ENCODE measurements at places on chromosomes 5 and 9.

DNA sequence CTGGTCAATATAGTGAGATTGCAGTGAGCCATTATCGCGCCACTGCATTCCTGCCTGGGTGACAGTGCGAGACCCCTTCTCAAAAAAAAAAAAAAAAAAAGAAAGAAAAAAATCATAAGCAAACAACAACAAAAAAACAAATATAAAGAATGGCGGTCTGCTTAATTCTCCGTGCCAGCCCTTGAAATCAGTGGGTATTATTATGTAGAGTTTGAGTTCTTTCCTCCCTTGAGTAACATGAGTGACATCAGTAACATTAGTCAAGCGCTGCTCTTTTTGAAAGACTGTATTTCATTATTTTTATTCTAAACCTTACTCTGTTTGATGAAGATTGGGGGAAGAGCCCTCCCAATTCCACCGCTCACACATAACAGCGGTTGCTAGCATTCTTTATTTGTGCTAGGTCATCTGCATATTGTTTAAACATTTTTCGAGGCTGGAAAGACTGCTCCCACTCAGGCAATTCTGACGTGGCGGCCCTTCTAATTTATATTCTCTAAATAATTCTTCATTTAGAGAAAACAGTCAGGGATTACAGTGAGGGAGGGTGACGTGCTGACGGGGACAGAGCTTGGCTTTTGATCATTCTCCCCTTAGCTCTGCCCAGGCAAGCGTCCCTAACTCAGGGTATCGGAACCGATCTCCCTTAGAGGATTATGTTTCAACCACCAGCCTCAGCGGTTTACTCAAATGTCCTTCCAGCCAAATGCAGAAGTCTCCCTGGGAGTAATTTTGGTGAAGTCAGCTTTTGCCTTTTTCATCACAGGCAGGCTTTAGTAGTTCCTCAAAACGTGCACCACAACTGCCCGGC is 860 bp upstream of the MARCHF6 start:
- DNase-seq, result peak; percentile 43

GRCh38 chr5:1726956-1727355 is 72.7 kb downstream of the MRPL36 start:
- DNase-seq, result no peak

DNA sequence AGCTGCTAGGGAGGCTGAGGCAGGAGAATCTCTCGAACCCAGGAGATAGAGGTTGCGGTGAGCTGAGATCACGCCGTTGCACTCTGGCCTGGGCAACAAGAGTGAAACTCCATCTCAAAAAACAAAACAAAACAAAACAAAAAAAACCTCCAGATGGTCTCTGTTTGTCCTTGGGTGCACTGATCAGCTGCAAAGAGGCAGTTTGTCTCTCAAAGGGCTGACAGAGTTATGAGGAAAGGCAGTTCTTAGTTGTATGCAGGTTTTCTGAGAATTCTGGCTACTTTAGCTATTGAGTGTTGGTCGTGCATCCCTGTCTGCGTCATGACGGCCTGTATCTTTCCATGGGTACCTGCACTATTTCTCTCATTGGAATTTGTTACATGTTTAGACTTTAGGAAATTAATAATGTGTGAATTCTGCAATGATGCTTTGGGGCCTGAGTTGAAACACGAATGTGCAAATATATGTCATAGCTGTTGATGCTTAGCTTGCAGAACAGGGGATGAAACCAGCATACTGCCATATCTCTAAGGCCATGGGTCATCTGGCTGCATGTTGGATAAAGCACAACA is 18.2 kb downstream of the OR2S2 start:
- DNase-seq, result no peak

GRCh38 chr9:113471143-113471542 is 7.6 kb downstream of the RGS3 start:
- DNase-seq, result no peak

- DNase-seq, result no peak
Measured at GRCh38 chr9:91777292-91777830, 172.7 kb downstream of the ROR2 start.

GRCh38 chr9:106758911-106759310 is 104.1 kb upstream of the ZNF462 start:
- no peak for DNase-seq

DNA sequence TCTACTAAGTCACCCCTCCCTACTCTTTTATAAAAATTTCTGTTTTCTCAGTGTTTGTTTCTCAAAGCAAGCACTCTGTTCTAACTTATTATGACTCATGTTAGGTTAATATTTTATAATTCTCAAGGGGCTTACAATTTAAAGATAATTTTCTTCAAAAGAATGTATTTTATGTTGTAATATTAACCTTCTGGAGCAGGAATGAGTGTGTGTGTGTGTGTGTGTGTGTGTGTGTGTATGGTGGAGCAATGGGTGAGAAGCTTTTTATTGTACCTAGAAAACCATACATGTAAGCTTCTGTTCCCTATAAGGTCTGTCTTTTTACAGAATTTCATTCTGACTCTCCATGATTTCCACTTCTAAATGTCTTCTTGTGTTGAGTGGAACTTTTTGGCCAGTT is 63.0 kb downstream of the PBX3 start:
- DNase-seq, result no peak

GRCh38 chr9:24590432-24590831 is 44.7 kb upstream of the IZUMO3 start:
- no peak for DNase-seq

DNA sequence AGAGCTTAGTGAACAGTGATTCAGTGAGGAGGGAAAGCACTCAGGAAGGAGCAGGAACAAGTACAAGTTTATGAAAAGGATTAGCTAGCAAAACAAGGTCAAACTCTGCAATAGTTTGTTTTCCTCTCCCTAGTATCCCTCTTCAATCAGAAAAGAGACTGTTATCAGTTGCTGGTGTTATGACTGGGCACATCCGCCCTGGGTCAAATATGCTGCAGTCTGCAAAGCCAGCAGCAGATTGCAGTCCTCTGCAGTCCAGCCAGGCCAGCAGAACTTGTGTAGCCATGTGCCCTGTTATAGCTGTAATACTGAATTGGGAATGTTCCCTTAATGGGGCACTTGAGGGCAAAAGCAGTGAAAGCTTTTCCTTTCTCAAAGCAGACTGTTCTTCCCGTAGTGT is 12.0 kb downstream of the PCDHAC2 start:
- DNase-seq, result no peak

DNA sequence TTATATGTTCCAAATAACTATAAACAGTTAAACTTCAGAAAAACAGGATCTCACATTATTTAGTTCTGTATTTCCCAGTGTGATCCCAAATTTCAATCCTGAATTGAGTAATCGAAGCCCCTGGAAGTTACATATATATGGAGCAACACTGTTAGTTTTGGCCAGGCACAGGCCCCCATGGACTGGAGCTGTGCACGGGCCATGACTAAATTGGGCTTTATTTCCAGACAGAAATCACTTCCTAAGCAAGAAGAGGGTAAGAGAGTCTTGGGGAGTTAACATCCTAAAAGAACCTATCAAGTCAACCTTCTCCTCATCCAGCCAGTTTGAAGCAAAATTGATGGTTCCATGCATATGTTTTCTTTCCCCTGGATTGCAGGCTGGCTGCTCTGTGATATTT is 393.0 kb downstream of the TMEM167A start:
- DNase-seq, result no peak

DNA sequence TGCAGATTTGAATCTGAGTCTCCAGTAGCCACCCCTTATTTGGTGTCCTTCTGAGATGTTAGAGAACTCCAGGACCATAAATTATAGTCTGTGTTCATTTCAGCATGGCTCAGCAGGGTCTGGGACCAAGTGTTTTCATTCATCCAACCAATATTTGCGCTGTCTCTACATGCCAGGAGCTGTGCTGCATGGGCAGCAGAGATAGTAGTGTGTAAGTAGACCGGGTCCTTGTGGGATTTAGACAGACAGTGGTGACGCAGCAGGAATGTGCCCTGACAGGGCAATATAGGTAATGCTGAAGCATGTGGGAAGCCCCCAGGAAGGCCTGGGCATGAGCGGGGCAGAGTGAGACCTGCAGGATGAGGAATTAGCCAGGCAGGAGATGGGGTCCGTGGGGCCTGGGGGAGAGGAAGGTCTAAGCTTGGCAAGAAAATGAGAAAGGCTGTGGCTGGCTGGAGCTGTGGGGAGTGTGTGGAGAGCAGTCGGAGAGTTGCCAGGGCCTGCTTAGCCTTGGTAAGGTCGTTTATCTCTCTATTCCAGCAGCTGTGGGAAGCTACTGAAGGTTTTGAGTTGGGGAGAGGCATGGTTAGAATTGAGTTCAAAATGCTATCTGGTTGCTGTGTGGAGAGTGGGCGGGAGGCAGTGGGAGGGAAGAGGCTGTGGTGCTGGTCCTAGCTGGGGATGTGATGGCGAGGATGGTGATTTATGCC is 16.8 kb downstream of the STXBP1 start:
- DNase-seq, result no peak

DNA sequence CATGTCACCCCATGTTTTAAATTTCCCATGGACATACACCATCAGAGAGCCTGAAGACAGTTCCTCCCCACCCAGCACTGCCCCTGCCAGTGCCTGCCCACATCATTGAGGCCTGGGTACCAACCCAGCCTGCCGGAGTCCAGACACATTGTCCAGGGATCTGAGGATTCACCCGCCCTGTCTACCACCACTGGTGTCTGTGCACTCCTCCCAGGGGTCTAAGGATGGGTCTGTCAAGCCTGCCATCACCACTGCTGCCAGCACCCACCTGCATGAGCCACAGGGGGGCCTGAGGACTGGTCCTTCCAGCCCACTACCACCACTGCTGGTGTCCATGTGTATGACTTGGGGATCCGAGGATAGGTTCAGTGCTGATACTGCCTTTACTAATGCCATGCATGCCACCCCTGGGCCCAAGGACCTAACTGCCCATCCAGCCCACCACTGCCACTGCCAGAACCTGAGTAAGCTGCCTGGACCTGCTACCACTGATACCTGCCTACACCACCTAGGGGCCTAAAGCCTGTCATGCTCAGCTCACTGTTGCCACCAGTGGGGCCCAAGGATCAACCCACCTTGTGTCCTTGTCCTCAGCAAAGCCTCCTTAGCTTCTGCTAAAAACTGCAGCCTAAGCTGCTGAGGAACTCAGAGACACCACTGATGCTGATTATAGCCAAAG is 137.8 kb downstream of the GIN1 start:
- no peak for DNase-seq

- DNase-seq, result no peak
Measured at GRCh38 chr5:88745093-88745696, 137.8 kb downstream of the MEF2C start.

- no peak for DNase-seq
Measured at GRCh38 chr9:94864196-94864595, 137.7 kb downstream of the AOPEP start.

DNA sequence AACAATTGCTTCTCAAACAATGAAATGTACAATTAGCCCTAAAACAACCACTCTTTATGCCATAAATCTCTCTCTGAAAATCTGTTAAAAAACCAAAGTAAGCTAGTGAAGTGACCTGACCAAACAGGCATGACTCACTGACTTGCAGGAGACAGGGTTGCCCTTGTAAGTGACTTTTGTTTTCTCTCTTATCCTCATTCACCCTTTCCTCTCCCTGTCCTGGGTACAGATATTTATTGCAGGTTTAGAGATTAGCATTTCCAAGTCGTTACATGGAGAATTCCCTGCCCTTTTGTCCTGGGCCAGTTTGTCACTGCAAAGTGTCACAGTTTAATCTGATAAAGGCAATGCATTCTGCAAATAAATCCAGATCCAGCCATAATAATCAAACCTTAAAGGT is 484.2 kb downstream of the IRX1 start:
- no peak for DNase-seq

GRCh38 chr5:88725454-88725853 is 157.5 kb downstream of the MEF2C start:
- no peak for DNase-seq

GRCh38 chr5:53002491-53002890 is 13.3 kb downstream of the ITGA2 start:
- DNase-seq, result no peak

- no peak for DNase-seq
Measured at GRCh38 chr5:2375757-2376250, 375.7 kb downstream of the IRX2 start.

GRCh38 chr5:143134269-143134668 is 269.2 kb downstream of the NR3C1 start:
- DNase-seq, result no peak

DNA sequence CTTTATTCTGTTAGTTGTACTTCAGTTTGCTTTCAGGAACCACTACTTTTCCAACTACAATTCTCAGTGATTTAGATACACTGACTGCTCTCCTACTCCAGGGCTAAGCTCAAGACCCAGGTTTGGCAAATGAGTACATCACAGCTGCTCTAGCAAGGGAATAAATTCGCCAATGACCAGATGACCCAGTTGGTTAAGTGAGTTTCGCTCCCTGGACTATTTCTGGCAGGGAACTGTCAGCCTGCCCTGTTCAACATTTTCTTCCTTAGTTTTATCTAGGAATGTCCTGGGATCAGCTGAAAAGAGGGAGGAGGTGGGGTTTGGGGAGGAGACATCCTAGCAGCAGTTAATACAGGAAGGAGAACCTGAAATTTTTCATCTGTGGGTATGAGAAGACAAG is 6.4 kb upstream of the STARD4 start:
- DNase-seq, result no peak

- no peak for DNase-seq
Measured at GRCh38 chr5:39200081-39200480, 19.3 kb downstream of the FYB1 start.

DNA sequence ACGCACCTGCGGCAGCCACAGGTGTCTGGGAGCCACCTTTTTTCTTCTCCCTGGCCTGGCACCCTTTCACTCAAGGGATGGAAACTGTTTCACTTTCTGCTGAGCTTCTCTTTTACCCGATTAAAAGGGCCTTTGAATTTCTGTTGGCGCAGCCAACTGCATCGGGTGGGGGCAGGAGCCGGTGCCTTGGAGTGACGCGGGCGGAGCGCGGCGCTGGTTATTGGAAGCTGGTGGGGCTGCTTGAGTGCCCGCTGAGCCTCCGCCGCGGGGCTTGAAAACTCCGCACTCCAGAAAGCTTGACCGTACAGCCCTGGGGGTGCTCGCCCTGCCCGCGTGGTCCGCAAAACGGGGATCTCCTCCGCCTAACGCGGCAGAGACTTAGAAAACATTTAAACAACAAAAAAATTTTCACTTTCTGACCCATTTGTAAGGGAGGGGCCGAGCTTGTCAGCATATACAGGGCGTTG is 52.0 kb upstream of the TJP2 start:
- DNase-seq, result peak; percentile 14

- DNase-seq, result no peak
Measured at GRCh38 chr9:123586275-123586674, 230.3 kb downstream of the CRB2 start.

DNA sequence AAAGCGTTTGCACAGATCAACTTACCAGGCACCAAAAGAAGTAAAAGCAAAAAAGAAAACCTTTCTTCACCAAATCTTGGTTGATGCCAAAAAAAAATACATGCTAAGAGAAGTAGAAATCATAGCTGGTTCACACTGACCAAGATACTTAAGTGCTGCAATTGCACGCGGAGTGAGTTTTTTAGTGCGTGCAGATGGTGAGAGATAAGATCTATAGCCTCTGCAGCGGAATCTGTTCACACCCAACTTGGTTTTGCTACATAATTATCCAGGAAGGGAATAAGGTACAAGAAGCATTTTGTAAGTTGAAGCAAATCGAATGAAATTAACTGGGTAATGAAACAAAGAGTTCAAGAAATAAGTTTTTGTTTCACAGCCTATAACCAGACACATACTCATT is 36.4 kb upstream of the CCDC152 start:
- no peak for DNase-seq

All from NCI-H2227 treated with DMSO at 0.1 percent for 48 hours (cell line).